Stimulated activated CD4-positive, alpha-beta T cell treated with anti-CD3 and anti-CD28 coated beads, Interleukin-15, amount 100 ng/mL, for 1 hour (primary cell): ENCODE measurements at places on chromosomes 11 and 22.

GRCh38 chr22:44120314-44120704 lies 60.4 kb upstream of the PARVG start:
- no peak for DNase-seq

DNA sequence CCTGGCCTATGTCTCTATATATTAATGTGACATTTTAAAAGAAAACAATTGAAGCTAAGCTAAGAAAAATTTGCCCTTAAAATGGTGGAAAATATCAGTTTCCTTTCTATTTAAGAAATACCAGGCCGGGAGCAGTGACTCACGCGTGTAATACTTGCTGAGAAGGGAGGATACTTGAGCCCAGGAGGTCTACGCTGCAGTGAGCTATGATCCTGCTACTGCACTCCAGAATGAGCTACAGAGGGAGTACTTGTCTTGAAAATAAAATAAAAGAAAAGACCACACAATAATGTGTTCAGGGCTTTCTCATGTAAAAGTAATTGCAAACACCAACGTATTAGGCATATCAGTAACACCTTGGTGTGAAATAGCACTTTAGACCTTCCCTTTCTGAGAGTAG lies 1.4 kb upstream of the PRSS23 start:
- DNase-seq = no peak

DNA sequence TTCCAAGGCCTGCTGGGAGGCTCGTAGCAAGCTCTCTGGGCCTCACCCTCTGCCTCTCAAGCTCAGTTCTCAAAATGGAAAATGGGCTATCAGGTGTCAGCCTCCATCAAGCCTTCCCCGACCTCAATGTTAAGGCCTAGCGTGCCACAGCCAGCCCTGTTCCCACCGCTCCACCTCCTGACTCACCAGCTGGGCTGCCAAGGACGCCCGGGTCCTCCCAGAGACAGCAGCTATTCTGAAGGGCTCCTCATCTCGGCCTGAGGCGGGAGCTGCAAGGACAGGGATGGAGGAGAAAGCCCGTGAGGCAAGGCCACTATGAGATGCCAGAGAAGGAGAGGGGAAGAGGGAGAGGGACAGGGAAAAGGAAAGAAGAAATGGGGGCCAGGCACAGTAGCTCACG lies 19.9 kb downstream of the ARAP1 start:
- DNase-seq = no peak

GRCh38 chr11:121347813-121348212 lies 55.2 kb downstream of the SC5D start:
- no peak for DNase-seq
